Occipital lobe (tissue), 3 donors: ENCODE measurements at places on chromosomes 13 and 19. TPM values are rescaled to one million over a fixed set of nuclear protein-coding genes. Genes with fewer than 3 reads are reported as not detected.

GRCh38 chr19:17079710-17080439 is 4.3 kb downstream of the MYO9B start:
- peak; percentile 84 for DNase-seq

GRCh38 chr13:29551214-29551613 is 44.3 kb downstream of the SLC7A1 start:
- DNase-seq: no peak

DNA sequence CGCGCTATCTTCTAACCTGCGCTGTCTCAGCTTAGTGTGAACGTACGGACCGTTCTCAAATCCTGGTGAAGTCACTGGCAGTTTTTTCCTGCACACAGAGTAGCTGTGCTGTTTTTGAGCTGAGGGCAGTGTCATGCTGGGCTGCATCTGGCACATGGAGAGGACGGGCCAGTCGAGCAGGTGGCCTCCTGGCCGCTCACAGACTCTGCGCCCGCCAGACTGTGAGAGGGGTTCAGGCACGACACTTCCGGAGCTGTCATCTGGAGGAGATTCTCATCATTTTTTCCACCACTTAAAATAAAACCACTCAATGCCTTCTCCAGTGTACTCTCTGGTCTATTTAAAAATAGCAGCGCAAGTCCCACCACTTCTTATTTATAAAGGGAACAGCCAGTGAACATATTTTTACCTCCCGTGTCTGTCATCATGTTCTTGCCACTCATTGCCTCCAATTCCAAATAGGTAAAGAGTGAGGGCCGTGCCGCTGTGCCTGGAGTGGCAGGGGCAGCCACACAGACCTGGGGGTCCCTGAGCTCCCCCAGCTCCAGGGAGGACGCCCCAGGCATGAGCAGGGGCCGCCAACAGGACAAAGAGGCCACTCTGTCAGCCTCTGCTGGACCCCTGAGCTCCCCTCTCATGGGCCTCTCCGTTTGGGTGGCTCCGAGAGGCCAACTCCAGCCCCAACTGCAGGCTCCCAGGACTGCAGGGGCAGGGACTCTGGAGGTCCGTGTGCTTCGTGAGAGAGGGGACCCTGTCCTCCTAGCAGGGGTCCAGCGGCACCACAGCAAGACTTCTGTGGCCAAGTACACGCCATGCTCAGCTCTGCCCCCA is 36.9 kb upstream of the GRTP1 start:
- no peak for DNase-seq

GRCh38 chr19:16073988-16074387 is 2.3 kb upstream of the TPM4 start:
- DNase-seq: no peak

- DNase-seq: no peak
Measured at GRCh38 chr13:100184095-100184494, 95.2 kb downstream of the PCCA start.

- no peak for DNase-seq
Measured at GRCh38 chr13:22193070-22193469, 522.2 kb downstream of the FGF9 start.

GRCh38 chr19:20182222-20182785 is 15.3 kb downstream of the ZNF486 start:
- no peak for DNase-seq

DNA sequence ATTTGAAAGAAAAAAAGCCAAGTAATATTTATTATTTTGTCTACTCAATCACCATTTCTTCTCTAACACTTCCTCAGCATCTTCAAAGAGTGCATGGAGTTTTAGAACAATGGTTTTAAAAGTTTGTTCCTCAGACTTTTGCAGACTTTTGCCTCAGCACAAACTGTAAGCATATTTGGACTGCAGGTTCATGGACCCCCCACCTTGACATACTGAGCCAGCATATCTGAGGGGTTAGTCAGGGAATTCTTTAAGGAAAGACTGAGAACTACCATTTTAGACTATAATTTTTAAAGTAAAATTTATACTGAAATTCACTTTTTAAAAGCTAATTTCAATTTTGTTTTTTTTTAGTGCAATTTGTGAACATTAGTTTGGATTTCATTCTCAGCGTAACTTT is 1676.8 kb upstream of the PCDH20 start:
- no peak for DNase-seq

The ZAR1L gene
- total RNA-seq: not detected

The PGLYRP1 gene
- not detected for total RNA-seq

The CYP4F22 gene
- not detected for total RNA-seq

The GPR4 gene
- 0.16 TPM for total RNA-seq

The RGS9BP gene
- 0.78 TPM for total RNA-seq

The ZNF69 gene
- 20.4 TPM for total RNA-seq

The GTF2F2 gene
- total RNA-seq: 23.6 TPM

The SHISA7 gene
- total RNA-seq: 4.2 TPM

The LGALS7B gene
- total RNA-seq: not detected

The TMEM255B gene
- total RNA-seq: under 0.01 TPM

The MBD3L3 gene
- total RNA-seq: not detected

The ZNF254 gene
- total RNA-seq: 112 TPM

The CCNA1 gene
- total RNA-seq: 6.6 TPM
